ENCODE measurements at places on chromosomes 12 and 14. TPM values are rescaled to one million over a fixed set of nuclear protein-coding genes. Genes with fewer than 3 reads are reported as not detected.

The PTPN21 gene
- total RNA-seq = not detected

The B4GALNT3 gene
- total RNA-seq = 1.2 TPM

The LRP1-AS gene
- total RNA-seq = not detected

The RAD52 gene
- total RNA-seq = 9.5 TPM

The C3AR1 gene
- total RNA-seq = 0.94 TPM

The LIMA1 gene
- 117 TPM for total RNA-seq

The ENDOU gene
- total RNA-seq = not detected

The GMPR2 gene
- total RNA-seq = 56.9 TPM

The GLI1 gene
- total RNA-seq = 0.07 TPM

The SLC7A8 gene
- 1.7 TPM for total RNA-seq

The C12orf56 gene
- not detected for total RNA-seq

The DIO3 gene
- total RNA-seq = not detected

The BDKRB2 gene
- not detected for total RNA-seq

The ATP5F1B gene
- 722 TPM for total RNA-seq

The LRRK2 gene
- 0.21 TPM for total RNA-seq

The AKT1 gene
- total RNA-seq = 133 TPM

The SINHCAF gene
- total RNA-seq = 186 TPM

The TAS2R42 gene
- not detected for total RNA-seq

The C12orf50 gene
- not detected for total RNA-seq

The AMDHD1 gene
- 1.5 TPM for total RNA-seq

The A2M gene
- total RNA-seq = not detected
